HTR-8/SVneo (cell line): ENCODE measurements at places on chromosomes 3 and 15.

DNA sequence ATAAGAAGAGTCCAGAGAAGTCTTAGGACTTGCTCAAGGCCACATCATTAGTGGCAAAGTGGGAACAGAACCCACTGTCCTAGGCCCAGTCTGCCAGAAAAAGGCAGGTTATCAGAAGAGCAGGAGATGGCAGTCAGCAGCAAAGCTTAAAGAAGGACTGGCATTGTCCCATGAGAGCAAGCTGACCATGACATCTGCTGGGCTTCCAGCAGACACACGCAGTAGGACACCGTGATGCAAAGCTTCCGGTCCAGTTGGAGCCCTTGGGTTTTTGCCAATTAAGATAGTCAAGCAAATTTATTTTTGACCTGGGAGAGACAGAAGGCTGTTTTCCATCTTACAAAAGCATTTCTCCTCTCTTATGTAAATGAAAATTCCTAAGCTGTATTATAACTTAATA is 42.1 kb downstream of the ZBTB38 start:
- no peak for DNase-seq

DNA sequence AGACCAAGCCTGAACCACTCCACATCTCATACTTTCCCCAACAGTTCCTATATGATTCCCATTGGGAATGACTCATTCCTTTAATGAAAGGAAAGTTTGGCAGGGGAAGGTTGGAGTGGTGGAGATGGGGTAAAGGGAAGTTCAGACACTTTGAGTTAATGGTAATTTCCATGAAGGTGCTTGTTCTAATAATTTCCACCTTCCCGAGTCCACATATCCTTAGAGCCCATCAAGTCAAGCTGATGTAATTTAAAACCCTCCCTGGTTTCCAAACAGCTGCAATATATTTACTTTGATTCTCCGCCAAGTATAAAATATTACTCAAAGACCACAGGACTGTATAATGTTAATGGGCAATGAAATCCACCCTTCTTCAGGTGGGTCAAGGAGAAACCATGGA is 95.0 kb upstream of the GALNT15 start:
- DNase-seq = no peak

DNA sequence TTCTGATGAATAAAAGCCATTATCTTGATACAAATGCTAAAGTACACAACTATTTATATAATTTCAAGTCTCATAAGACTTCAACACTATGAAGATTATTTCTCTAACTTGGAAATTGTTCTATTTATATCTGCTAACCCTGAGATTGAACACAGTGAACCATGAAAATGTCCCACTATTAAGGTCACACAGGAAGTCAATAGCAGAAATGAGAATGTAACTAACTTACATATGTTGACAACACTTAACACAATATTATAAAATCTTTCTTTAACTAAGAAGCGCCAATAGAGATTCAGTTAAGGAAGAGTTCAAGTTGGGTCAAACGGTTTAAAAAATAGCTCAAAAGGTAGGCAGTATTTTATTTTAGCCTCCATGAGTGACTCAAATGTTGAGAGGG is 551.8 kb upstream of the CBLB start:
- DNase-seq = no peak

DNA sequence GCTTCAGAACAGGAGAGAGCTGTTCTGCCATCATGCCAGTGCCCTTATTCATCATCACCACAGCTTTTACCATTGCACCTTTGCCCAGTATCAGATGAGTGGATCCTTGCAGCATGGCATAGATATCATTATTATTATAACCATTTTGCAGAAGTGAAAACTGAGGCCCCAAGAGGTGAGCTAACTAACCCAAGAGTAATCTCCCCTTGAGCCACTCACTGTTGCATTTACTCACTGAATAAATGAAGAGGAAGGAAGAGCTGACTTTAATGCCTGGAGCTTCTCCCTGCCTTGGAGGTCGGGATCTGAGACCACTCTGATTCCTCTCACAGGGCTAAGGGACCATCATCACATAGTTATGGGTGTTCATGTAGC is 32.0 kb downstream of the HRH1 start:
- no peak for DNase-seq

- no peak for DNase-seq
These were observed 1.7 kb downstream of the NMNAT3 start for GRCh38 chr3:139676108-139676507.

GRCh38 chr3:195352895-195353488 is 82.0 kb upstream of the XXYLT1 start:
- peak; percentile 53 for DNase-seq

GRCh38 chr3:65478551-65479500 is 559.9 kb downstream of the MAGI1 start:
- no peak for DNase-seq

DNA sequence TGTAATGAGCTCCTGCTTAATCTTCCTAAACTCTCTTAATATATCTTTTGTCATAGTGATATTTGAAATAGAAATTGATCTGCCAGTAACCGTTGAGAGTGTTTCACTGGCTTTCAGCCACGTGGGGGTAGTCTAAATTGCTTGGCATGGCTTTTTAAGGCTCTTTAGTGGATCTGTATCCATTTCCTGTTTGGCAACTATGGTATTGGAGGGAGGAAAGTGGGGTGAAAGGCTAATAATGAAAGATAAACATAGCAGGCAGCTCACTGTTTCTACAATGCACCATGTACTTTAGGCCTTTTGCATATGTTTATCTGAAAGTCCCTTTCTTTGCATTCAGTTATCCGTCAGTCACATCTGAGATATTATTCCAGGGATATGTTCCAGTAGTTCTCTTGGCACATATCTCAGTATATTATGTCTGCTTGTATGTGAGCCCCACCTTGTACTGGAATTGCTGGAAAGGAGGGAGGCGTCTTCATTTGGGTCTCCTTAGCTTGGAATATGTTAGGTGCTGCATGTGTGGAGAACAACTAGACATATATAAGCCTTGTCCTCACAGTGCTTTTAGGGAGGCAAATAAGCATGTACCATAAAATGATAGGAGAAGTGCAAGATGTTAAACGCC is 10.8 kb downstream of the TOPAZ1 start:
- no peak for DNase-seq

- DNase-seq = no peak
These were observed 45.9 kb downstream of the TMEM45A start for GRCh38 chr3:100538339-100538706.

DNA sequence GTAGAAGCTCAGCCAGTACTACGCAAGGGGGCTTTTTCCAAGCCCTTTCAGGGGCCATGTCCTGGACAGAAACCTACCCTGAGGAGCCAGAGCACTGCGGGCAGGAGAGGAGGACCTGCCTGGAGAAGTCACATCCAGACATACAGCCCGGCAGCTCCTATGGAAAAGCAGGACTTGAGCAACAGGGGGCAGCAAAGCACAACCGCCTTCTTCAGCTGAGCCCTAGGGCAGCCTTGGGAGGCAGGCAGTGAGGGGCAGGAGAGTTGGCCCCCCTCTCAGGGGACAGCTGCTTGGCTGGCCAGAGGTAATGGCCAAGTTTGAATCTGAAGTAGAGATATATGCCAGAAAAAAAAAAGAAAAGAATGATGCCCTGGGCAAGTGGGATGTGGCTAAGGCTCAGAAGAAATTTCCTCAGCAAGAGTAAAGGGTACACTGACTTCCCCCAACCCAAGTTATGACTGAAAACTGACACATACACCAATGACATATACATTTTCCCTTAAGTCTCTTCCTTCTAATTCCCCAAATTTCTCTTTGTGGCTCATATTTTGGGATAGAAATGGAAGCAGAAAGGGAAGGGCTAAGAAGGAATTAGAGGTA is 56.9 kb downstream of the CYP19A1 start:
- DNase-seq = peak; percentile 38
